Progenitor cell of endocrine pancreas (in vitro differentiated cells): ENCODE measurements at places on chromosomes 13 and 19.
A peak's percentile ranks its signal among the peaks of the same experiment; 100 is the strongest.

DNA sequence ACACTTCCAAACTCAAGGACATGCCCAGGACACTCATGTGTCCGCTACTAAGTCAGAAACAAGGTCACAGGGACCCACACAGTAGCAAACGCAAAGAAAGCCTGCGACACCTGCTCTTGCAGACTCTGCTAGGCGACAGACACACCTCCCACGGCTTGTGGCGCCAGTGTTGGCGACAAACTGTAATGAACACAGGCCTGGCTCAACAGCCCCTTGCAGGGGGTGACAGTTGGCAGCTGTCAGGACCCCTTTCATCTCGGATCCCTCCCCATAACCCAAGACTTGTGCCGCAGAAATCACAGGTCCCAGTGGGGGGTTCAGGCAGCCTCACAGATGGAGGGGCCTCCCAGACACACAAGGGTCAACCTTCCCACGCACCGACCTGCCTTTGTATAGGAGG is 364 bp downstream of the CKM start:
- no peaks in the 10 kb centered on the region for H3K36me3 ChIP-seq
- H3K4me1 ChIP-seq = peaks cover 9% of the 10 kb centered on the region
- H3K27ac ChIP-seq = peak overlapping the region; percentile 71
- no peak for DNase-seq
- H3K4me3 ChIP-seq = no peak overlapping the region
- H3K27me3 ChIP-seq = peaks cover 28% of the 10 kb centered on the region

DNA sequence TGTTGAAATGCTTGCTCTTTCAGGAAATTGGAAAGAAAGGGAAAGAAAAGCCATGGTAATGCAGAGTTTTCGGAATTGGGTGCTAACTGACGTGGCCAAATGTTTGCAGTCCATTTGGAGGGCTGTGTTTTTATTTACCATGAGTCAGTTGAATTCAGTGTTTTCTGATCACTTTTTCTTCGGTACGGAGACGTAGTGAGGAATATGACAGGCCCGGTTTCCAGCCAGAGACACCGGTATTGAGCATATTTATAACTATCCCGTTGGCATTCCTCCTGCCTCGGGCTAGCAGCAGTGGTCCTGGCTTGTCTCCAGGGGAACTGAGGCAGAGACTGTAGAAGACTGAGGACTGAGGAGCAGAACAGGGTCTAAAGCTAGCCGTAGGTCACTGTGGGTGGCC is 1.0 kb downstream of the CDC16 start:
- no peak for DNase-seq
- H3K36me3 ChIP-seq = peaks cover 8% of the 10 kb centered on the region
- H3K4me1 ChIP-seq = peaks cover 10% of the 10 kb centered on the region
- peak overlapping the region; percentile 86 for H3K27ac ChIP-seq
- H3K4me3 ChIP-seq = peak overlapping the region; percentile 87

DNA sequence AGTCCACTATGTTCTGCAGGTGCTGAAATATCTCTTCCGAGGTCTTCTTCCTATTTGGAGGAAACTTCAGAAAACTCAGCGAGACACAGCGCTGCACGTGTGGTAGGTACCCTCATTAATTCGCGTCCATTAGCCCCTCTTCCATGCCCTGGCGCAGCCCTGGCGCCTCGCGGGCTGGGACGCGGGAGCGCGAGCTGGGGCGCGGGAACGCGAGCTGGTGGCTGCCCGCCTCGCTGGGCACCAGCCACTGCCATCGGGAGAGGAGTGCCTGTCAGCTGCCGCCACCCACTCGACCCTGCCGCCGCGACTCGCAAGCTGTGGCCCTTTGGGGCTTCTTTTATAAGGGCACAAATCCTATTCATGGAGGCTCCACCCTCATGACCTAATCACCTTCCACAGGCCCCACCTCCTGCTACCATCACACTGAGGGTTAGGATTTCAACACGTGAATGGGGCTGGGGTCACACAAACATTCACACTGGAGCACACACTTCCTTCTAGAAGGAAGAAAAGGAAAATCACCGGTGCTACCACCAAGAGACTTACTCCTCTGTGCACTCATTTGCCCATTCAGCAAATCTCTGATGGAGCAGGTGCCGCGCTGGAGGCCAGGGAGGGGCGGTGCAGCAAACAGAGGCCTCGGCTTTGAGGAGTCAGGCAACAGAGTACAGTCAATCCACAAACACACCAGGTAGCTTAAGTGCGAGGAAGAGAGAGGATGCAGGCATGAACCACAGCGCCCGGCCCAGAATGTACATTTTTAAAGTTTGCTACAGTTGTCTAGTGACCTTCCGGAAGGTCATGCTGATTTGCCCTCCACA is 43.0 kb upstream of the LATS2 start:
- H3K4me1 ChIP-seq = peaks cover 4% of the 10 kb centered on the region
- H3K27ac ChIP-seq = no peak overlapping the region
- no peak for DNase-seq
- H3K27me3 ChIP-seq = no peaks in the 10 kb centered on the region
- H3K4me3 ChIP-seq = no peak overlapping the region

DNA sequence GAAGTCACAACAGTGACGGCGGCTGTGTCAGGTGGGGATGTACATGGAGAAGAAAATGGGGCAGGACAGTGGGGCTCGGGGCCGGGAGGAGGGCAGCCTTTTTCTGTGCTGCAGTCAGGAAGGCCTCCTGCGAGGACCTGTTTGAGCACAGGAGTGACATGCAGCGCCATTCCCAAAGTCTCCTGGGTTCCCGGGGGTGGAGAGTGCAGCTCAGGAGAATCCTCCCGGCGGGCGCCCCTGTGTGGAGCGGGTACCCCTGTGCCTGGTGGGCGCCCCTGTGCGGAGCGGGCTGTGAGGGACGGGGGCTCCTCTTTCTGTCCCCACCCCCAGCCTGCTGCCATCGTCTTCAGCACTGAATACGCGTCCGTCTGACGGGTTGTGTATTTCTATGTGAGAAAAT is 62.4 kb downstream of the ATP11A start:
- H3K4me3 ChIP-seq = no peak overlapping the region
- peaks cover 3% of the 10 kb centered on the region for H3K4me1 ChIP-seq
- H3K27me3 ChIP-seq = no peaks in the 10 kb centered on the region
- peaks cover 5% of the 10 kb centered on the region for H3K36me3 ChIP-seq

DNA sequence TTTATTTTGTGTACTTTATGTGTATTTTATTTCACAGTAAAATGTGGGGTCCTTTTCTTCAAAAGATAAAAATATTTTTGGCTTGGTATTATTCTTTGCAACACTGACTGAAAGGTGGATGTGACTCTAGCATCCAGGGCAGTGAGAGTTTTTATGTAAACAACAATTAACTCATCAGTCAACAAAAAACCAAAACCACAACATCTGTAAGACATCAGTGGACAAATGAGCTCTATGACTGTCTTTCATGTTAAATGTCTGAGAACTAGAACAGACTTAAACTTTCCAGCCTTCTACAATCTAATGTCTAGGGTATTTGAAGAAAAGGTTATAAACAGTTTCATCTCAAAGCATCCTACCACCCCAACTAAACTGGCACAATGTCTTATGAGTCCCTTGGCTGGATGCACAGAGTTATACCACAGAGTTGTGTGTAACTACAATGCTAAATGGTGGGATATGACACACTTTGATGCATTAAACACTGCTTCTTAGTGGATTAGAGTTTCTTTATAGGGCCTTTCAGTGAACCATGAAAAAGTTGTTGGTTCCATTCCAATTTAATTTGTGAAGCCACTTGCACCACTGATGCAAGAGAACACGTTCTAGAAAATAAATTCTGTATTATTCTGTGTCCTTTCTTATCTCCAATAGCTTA is 544.2 kb upstream of the KLF12 start:
- H3K27me3 ChIP-seq = peaks cover 3% of the 10 kb centered on the region
- no peak overlapping the region for H3K27ac ChIP-seq
- DNase-seq = no peak
- H3K36me3 ChIP-seq = no peaks in the 10 kb centered on the region
- H3K4me1 ChIP-seq = no peaks in the 10 kb centered on the region
- no peak overlapping the region for H3K4me3 ChIP-seq

DNA sequence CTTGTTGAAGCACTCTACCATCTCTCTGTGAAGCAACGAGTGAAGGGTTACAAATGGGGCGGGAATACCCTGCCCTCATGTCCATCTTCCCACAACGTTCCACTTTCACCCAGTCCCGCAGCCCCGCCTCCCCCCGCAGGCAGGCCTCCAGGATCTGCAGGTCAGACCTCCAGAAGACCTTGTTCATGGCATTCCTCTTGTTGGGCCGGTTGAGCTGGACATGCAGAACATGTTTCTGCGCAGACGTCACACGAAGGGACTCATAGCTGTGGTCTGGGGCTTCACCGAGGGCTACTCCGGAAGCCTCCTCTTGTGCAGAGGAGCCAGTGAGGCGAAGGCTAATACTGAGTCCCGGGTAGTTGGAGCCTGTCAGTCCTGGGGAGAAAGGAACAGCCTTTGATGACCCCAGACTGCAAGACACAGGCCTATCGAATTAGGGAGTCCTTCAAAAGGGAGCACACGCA is 420 bp downstream of the ECH1 start:
- peak overlapping the region; percentile 95 for H3K27ac ChIP-seq
- no peaks in the 10 kb centered on the region for H3K27me3 ChIP-seq
- H3K36me3 ChIP-seq = peaks cover 17% of the 10 kb centered on the region
- no peak for DNase-seq
- peaks cover 13% of the 10 kb centered on the region for H3K4me1 ChIP-seq

DNA sequence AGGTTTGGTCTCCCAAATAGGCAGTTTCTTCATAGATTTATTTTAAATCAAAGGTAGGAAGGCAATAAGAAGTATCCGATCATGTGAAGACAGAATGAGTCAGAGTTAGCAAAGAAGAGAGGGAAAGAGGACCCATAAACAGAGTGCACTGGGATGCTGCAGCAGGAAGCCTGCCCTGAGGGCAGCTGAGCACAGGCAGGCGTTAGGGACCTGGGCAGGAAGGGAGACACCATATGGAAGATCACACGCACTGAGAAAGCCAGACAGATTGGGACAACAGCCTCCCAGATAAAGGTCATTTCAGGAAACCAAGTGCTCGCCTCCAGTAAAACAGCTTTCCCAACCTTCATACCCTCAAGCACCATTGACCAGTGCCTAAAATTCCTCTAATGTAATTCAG is 598.0 kb downstream of the EFNB2 start:
- no peak for DNase-seq
- no peaks in the 10 kb centered on the region for H3K36me3 ChIP-seq
- no peaks in the 10 kb centered on the region for H3K4me1 ChIP-seq
- peaks cover 9% of the 10 kb centered on the region for H3K27me3 ChIP-seq
- H3K4me3 ChIP-seq = no peak overlapping the region
- H3K27ac ChIP-seq = no peak overlapping the region

GRCh38 chr13:80497439-80497838 is 156.5 kb upstream of the SPRY2 start:
- H3K4me3 ChIP-seq = no peak overlapping the region
- H3K27me3 ChIP-seq = no peaks in the 10 kb centered on the region
- peaks cover 7% of the 10 kb centered on the region for H3K4me1 ChIP-seq
- no peak for DNase-seq
- no peaks in the 10 kb centered on the region for H3K36me3 ChIP-seq

DNA sequence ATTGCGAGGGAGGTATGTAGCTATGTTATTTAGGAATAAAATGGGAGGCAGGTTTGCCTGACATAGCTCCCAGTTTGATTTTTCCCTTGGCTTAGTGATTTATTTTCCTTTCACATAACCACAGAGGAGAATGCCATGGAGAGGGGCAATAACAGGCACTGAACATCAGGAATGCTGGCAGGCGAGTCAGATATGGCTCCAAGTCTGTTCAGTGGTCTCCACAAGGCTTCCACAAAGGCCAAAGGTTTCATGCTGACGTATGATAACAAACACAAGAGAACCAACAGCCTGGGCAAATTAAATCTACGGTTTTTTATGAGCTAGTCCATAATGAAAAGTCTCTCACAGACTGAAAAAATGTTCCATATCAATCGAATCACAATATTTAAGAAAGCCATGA is 66.7 kb downstream of the SUCLA2 start:
- H3K27ac ChIP-seq = peak overlapping the region; percentile 94
- no peaks in the 10 kb centered on the region for H3K27me3 ChIP-seq
- H3K36me3 ChIP-seq = peaks cover 30% of the 10 kb centered on the region
